ENCODE measurements at places on chromosomes 3 and 15. TPM values are rescaled to one million over a fixed set of nuclear protein-coding genes. Genes with fewer than 3 reads are reported as not detected.

The RLBP1 gene
- not detected for total RNA-seq

The FSD2 gene
- total RNA-seq: not detected

The TMCO5A gene
- total RNA-seq: not detected

The THBS1 gene
- total RNA-seq: 0.83 TPM

The SV2B gene
- 7.1 TPM for total RNA-seq

The IGSF10 gene
- 0.05 TPM for total RNA-seq

The AVEN gene
- total RNA-seq: 13.8 TPM

The CALML4 gene
- total RNA-seq: 4.1 TPM

The UROC1 gene
- not detected for total RNA-seq

The CCR9 gene
- not detected for total RNA-seq

The CCDC39 gene
- total RNA-seq: not detected

The GNB4 gene
- total RNA-seq: 19.1 TPM

The TTC23 gene
- total RNA-seq: 7.8 TPM

The PPP2R3A gene
- 13.0 TPM for total RNA-seq

The CLDND1 gene
- total RNA-seq: 164 TPM

The LRRC2 gene
- not detected for total RNA-seq

The STX19 gene
- total RNA-seq: not detected

The GABRB3 gene
- 287 TPM for total RNA-seq

All from glutamatergic neuron (in vitro differentiated cells).